ENCODE measurements at places on chromosomes 5 and 9.

- no peak for DNase-seq
Observed at GRCh38 chr5:137340881-137341280, 158.2 kb downstream of the SPOCK1 start.

GRCh38 chr5:71013575-71013974 lies 11.6 kb downstream of the NAIP start:
- no peak for DNase-seq

DNA sequence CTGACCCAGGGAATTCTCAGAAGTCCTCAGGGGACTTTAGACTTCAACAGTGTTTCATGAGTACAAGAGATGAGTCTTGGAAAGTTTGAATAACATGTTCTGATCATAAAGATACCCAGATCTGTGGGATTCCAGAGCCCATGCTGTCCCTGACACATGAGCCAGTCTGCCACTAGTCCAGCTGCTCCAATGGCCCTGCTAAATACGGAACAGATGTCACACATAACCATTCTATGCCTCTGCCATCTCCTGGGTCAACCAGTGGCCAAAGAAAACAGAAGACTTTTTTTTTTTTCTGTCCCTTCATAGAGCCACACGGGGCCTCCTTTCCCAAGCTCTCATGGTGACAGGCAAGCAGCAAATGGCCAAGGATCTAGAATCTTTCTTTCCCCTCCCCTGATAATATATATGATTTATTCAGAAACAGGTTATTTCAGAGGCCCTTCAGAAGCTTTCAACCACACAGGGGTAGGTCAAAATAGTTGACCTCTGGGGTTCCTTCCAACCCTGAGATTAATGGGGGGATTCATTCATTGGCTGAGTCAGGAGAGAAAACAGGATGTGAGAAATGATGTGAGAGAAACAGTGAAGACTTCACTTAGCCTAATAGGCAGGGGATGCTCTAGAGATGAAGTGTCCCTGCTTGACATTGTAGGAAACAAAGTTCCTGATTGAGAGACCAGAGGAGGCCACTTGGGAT lies 367.7 kb downstream of the CDK5RAP2 start:
- DNase-seq = no peak

DNA sequence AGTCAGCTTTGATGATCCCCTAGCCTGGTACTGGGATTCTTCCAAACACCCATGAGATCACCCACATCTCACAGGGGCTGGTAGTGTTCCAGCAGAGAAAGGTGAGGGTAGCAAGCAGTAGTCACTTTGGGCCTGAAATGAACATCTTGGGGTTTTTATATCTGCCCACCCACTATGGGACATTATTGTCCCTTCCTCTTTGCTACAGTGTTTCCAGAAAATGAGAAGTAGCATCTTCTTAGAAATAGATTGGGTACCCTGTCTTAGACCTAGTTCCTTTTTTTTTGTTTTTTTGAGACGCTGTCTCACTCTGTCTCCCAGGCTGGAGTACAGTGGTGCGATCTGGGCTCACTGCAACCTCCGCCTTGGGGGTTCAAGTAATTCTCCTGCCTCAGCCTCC lies 249.2 kb upstream of the ANKRD55 start:
- DNase-seq = no peak

DNA sequence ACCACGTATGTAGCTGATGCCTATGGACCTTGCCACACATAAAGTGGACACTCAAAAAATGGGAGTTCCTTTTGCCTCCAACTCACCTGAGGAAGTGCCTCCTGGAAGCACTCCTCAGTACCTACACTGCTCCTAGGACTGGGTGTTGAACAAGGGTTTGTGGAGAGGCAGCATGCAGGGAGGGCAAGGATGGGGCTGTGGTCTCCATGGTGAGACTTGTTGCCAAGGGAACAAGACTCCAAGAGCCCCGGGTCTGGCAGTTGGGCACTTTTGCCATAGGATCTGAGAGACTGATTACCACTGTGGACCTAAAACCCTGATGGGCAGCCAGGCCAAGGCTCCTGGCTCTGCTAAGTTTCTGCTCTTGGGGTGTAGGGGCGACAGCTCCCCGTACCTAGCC lies 6.9 kb upstream of the NR5A1 start:
- no peak for DNase-seq

DNA sequence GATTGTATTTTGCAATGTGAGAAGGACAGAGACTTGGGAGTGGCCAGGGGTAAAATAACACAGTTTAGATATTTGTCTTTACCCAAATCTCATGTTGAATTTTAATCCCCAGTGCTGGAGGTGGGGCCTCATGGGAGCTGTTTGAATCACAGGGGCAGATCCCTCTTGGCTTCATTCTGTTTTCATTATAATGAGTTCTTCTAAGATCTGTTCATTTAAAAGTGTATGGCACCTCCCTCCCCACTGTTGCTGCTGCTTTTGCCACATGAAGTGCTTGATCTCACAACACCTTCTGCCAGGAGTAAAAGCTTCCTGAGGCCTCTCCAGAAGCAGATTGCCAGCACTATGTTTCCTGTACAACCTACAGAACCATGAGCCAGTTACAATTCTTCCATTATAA lies 28.1 kb downstream of the COX7C start:
- DNase-seq = no peak

- no peak for DNase-seq
Observed at GRCh38 chr9:72588336-72588735, 66.9 kb downstream of the TMC1 start.

GRCh38 chr5:178141550-178141949 lies 10.7 kb downstream of the RMND5B start:
- DNase-seq = no peak

- no peak for DNase-seq
Observed at GRCh38 chr9:123544007-123544827, 188.2 kb downstream of the CRB2 start.

- DNase-seq = no peak
Observed at GRCh38 chr9:137705906-137706305, 87.1 kb downstream of the EHMT1 start.

DNA sequence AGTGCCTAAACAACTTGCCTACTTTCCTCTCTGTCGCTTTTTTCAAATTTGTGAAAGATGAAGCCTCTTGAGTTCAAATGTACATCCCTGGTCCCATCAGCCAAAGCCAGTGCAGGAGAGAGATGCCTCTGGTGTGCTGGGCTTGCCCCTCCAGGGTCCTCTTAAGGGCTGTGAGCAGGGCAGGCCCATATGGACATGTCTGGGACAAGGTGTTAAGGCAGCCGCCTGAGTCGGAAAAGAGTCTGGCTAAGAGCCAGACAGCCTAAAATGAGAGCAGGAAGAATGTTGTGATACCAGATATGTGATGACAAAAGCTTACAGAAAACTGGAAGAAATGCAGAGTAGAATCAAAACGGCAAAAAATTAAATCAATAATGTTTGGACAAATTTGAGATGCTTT lies 72.5 kb downstream of the APTX start:
- no peak for DNase-seq

Data from ureter (tissue), 1 donor.